ENCODE measurements at places on chromosomes 6 and 20. TPM values are rescaled to one million over a fixed set of nuclear protein-coding genes. Genes with fewer than 3 reads are reported as not detected.

CST2 gene
- not detected for total RNA-seq

PRICKLE4 gene
- 5.3 TPM for total RNA-seq

YTHDF1 gene
- 32.8 TPM for total RNA-seq

GRCh38 chr6:41645007-41645618, 6.8 kb downstream of the MDFI start:
- H3K27me3 ChIP-seq = no peaks in the 10 kb centered on the region
- no peak for DNase-seq
- H3K4me1 ChIP-seq = no peaks in the 10 kb centered on the region
- H3K4me3 ChIP-seq = no peak overlapping the region
- H3K36me3 ChIP-seq = no peaks in the 10 kb centered on the region

- H3K4me3 ChIP-seq = no peak overlapping the region
- no peaks in the 10 kb centered on the region for H3K27me3 ChIP-seq
- no peaks in the 10 kb centered on the region for H3K4me1 ChIP-seq
- DNase-seq = no peak
Observed at GRCh38 chr6:18326980-18327379, 60.2 kb upstream of the RNF144B start.

- DNase-seq = no peak
- no peaks in the 10 kb centered on the region for H3K27me3 ChIP-seq
- no peak overlapping the region for H3K27ac ChIP-seq
- H3K4me3 ChIP-seq = no peak overlapping the region
- no peaks in the 10 kb centered on the region for H3K36me3 ChIP-seq
Observed at GRCh38 chr6:125942672-125943527, 13.7 kb upstream of the HINT3 start.

All from breast epithelium (tissue), 4 donors.